ENCODE measurements at places on chromosomes 16 and 17.

GRCh38 chr16:85910854-85911247 is 11.9 kb downstream of the IRF8 start:
- DNase-seq = no peak

- no peak for DNase-seq
Measured at GRCh38 chr17:64150237-64151015, 20.5 kb upstream of the ERN1 start.

DNA sequence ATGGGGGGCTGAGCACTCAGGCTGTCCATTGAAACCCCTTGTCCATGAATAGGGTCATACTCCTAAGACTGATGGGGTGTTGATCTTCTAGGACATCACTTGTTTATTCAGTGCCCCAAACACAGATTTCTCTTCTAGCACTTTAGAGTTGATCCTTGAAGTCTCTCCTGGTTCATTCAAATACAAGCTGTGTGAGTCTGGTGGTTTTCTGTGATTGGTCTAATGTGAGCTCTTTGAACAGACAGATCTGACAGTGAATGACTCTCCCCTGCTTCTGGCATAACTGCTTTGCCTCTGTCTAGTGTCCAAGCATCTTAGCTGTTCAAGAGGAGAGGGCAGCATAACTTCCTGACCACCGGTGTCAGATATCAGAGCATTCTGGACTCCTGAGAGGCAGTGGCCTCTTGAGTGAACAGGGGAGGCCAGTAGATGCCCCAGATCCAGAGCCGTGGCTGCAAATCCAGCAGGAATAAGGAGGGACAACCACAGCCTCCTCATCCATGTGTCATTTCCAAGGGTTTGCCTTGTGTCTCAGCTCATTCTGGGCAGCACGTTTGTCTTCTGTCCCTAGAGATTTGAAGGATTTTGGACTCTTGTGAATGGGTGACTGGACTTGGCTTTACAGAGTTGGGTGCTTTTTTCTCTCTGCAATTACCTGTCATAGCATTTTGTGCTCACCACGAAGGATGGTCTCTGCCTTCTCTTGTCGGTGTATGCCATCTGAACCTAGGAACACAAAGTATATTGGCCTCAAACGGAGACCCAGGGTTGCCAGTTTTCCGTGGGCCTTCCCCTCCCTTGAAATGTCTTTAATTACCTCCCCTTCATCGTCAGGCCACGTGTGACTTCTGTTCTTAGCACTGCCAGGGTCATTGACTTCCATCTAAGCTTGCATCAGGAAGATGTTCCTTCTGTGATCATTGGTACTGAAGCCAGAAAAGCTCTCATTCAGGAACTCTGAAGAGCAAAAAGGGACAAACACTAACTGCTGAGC is 13.9 kb upstream of the CLEC18C start:
- DNase-seq = no peak

GRCh38 chr16:87541147-87541871 is 48.5 kb upstream of the ZCCHC14 start:
- DNase-seq = peak; percentile 95

DNA sequence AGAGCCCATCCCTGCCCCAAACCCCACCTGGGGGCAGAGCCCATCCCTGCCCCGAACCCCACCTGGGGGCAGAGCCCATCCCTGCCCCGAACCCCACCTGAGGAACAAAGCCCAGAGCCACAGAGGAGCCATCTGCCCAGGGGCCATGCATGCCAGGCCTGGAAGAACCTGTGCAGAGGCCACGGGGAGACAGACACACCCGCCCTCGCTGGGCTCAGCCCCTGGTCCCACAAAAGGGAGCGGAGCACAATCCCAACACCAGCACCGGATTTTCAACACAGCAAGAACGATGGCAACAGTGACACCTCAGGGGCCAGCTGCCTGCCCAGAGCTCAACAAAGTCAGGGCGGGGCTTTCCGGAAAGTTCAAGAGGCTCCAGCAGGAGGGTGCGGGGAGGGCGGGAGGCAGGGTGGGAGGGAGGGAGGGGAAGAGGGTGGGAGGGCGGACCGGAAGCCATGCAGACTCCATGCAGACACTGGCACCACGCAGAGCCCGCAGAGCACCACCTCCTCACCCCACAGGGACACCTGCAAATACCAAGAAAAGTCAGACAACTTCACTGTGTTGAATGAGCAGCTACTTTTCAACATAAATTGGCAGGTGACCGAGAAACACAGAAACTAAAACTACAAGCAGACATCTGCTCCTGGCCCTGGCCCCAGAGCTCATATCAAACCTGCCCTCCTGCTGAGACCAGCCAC is 27.9 kb upstream of the C16orf95 start:
- peak; percentile 48 for DNase-seq

GRCh38 chr16:53952215-53953208 is 248.6 kb downstream of the FTO start:
- peak; percentile 15 for DNase-seq

GRCh38 chr16:87550495-87550961 is 51.8 kb upstream of the JPH3 start:
- DNase-seq = no peak

DNA sequence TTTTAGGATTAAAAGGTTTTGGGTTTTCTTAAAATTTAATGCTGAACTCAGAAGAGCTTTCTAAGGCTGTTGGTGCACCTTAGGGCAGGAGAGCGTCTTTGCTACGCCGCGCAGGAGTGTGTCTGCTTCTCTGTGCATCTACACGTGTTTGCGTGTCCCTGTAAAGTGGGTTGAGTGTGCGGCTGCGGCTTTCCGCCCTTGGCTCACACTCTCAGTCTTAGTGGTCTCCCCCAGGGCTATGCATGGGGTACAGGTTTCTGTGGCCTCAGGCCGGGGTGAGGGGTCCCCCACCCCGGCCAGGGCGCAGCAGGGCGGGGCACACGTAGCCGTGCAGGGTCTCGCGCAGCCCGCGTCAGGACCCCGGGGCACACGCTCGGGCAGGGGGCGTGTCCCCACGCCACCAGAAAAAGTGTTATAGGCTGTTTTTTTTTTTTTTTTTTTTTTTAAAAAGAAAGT is 727 bp upstream of the TENT4B start:
- peak; percentile 25 for DNase-seq

DNA sequence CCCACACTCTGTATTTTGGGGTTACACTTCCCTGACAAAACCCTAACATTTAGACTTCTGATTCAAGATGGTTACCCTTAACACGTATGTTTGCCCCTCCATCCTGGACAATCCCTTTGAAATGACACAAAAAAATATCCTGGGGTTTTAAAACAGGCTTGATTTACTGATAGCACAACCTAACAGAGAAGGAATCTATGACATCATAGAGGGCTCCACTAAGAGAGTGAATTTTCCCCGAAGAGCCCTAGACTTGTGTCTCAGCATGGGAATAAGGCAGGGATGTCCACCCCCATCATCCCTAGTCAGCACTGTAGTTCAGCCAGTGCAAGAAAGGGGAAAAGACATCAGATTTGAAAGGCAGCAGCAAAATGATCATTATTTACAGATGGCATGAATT is 15.8 kb upstream of the SRCIN1 start:
- no peak for DNase-seq

GRCh38 chr17:62870030-62870541 is 62.0 kb upstream of the MARCHF10 start:
- DNase-seq = peak; percentile 95
